ENCODE measurements at places on chromosomes 6 and 20.

DNA sequence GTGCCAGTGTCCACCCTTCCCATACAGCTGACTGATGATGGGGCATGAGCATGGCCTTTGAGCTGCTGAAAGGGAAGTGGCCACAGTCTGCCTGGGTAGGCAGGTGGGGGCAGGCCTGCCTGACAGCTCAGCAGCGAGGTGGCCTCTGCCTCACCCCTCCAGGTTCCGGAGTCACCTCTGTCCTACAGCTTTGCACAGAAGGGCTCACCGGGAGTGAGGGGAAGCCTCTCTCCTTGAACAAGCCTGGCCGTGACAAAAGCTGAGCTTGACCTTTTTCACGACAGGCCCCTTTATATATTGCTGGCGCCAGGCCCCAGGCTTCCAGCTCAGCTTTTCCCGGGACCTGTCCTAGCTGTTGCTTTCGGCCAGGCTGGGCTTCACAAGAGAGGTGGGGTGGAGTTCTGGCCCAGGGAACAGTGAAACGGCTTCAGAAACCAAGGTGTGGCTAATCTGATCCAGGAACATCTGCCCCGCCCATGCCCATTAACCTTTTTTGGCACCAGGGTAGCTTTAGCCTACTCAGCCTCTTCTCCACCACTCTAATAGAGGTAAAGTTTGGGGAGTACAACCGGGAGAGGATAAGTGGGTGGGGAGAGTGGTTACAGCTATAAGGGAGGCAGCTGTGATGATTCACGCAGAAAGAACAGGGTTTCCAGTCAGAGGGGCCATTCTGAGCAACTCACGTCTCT lies 42.9 kb downstream of the C6orf132 start:
- H3K36me3 ChIP-seq: peaks cover 12% of the 10 kb centered on the region
- H3K4me3 ChIP-seq: no peak overlapping the region
- H3K27ac ChIP-seq: peak overlapping the region; percentile 85
- peak; percentile 71 for DNase-seq
- H3K4me1 ChIP-seq: peaks cover 82% of the 10 kb centered on the region
- no peaks in the 10 kb centered on the region for H3K27me3 ChIP-seq

GRCh38 chr6:31090973-31091364 lies 21.4 kb downstream of the C6orf15 start:
- H3K4me1 ChIP-seq: no peaks in the 10 kb centered on the region
- no peaks in the 10 kb centered on the region for H3K36me3 ChIP-seq
- no peak for DNase-seq
- H3K27me3 ChIP-seq: peaks cover 3% of the 10 kb centered on the region
- no peak overlapping the region for H3K27ac ChIP-seq
- H3K4me3 ChIP-seq: no peak overlapping the region

DNA sequence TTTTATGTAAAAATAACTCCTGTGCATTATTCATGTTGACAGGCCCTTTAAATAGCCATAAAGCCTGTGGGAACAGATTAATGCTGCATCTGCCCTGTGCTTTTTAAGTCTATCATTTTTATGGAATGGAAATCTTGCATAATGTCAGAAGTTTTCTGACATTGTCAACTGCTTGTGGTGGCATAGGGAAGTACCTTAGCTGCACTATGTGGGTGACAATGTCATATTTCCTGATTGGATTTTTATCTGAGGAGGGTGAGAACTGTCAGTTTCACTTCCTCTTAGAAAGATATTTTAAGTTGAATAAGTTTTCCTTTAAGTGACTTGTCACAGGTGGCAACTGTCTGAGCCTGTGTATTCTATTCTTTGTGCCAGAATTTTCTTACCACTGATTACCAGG lies 267.9 kb downstream of the PLCB1 start:
- H3K36me3 ChIP-seq: no peaks in the 10 kb centered on the region
- H3K4me1 ChIP-seq: no peaks in the 10 kb centered on the region
- H3K4me3 ChIP-seq: no peak overlapping the region
- no peak for DNase-seq
- H3K27ac ChIP-seq: no peak overlapping the region

GRCh38 chr20:41228858-41229257 lies 88.7 kb downstream of the ZHX3 start:
- DNase-seq: no peak
- H3K27me3 ChIP-seq: no peaks in the 10 kb centered on the region
- no peaks in the 10 kb centered on the region for H3K36me3 ChIP-seq
- peaks cover 14% of the 10 kb centered on the region for H3K4me1 ChIP-seq
- H3K27ac ChIP-seq: no peak overlapping the region
- no peak overlapping the region for H3K4me3 ChIP-seq

GRCh38 chr20:58138395-58138794 lies 90.1 kb downstream of the ANKRD60 start:
- H3K4me1 ChIP-seq: peaks cover 3% of the 10 kb centered on the region
- no peak for DNase-seq
- no peaks in the 10 kb centered on the region for H3K36me3 ChIP-seq
- peaks cover 26% of the 10 kb centered on the region for H3K27me3 ChIP-seq

DNA sequence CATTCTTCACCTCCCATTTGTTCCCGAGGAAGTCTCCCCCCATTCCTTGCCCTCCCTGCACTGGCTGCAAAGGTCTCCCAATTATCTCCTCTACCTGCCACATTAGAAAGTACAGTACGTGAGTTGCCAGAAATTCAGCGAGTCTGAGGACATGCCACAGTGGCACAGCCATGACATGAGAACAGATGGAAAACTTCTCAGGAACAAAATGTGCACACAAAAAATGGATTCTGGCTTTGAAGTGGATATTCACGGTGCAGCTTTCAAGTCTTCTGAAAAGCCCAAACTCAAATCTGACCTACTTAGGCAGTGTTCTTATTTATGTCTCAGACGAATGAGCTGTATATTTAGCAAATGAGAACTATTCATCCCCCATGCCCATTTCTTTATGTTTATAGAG lies 269.1 kb upstream of the ARID1B start:
- H3K36me3 ChIP-seq: no peaks in the 10 kb centered on the region
- no peak overlapping the region for H3K27ac ChIP-seq
- H3K4me1 ChIP-seq: no peaks in the 10 kb centered on the region
- H3K27me3 ChIP-seq: peaks cover 5% of the 10 kb centered on the region
- no peak for DNase-seq
- H3K4me3 ChIP-seq: no peak overlapping the region

- no peaks in the 10 kb centered on the region for H3K27me3 ChIP-seq
- peak overlapping the region; percentile 93 for H3K4me3 ChIP-seq
- peak overlapping the region; percentile 98 for H3K27ac ChIP-seq
- peaks cover 2% of the 10 kb centered on the region for H3K36me3 ChIP-seq
- H3K4me1 ChIP-seq: peaks cover 13% of the 10 kb centered on the region
Measured at GRCh38 chr6:87697581-87698546, 4.2 kb downstream of the AKIRIN2 start.

- H3K27me3 ChIP-seq: no peaks in the 10 kb centered on the region
- DNase-seq: no peak
- H3K27ac ChIP-seq: no peak overlapping the region
Measured at GRCh38 chr6:71983131-71983530, 96.8 kb downstream of the RIMS1 start.

DNA sequence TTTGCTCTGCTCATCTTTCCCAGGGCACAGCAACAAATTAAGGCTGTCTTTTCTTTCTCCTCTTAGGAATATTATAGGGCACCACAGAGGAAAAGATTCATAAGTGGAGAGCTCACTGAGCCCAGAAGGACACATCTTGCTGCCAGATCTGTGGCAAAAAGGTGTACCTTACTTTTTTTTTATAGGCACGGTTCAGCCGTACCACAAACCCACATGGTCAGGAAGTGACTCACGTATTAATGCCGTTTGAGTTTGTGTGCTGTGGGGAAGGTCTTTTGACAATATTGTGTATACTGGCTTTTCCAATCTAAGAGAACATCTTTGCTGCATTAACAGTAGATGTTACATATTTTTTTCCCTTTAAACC lies 28.4 kb downstream of the PAQR8 start:
- H3K4me1 ChIP-seq: peaks cover 34% of the 10 kb centered on the region
- H3K27ac ChIP-seq: peak overlapping the region; percentile 84
- peak overlapping the region; percentile 1 for H3K4me3 ChIP-seq
- peaks cover 4% of the 10 kb centered on the region for H3K36me3 ChIP-seq

GRCh38 chr6:22071270-22072041 lies 225.4 kb downstream of the PRL start:
- peak overlapping the region; percentile 34 for H3K27ac ChIP-seq
- no peaks in the 10 kb centered on the region for H3K27me3 ChIP-seq
- no peak overlapping the region for H3K4me3 ChIP-seq
- H3K36me3 ChIP-seq: no peaks in the 10 kb centered on the region
- H3K4me1 ChIP-seq: no peaks in the 10 kb centered on the region

DNA sequence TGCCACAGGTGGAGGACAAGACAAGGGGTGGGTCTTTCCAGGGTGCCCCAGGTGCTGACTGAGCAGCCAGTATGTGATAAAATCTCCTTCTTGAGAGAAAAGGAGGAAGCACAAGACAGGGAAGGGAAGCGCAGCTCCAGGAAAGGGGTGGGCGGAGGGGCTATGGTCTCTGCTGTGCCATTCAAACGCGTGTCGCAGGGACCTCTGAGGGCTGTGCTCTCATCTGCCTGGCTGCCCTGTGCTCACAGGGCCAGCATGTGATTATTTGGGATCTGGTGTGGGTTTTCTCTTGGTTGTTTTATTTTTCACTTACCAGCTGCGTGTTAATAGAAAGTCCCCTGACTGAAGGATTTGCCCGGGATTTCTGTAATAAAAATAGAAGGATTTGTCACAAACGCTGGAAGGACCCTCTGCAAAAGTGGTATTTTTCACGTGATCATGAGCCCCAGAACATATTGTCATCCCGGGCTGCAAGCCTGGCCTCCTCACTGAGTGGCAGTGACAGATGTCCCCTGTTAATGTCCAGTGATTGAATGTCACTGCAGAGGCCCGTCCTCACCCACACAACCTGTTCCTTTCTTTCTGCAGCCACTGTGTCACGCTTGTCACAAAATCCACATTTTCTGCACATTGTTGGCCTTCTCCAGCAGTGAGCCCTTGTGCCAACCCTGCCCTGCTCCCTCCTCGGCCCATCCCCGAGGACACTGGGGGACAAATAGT lies 35.0 kb upstream of the VSX1 start:
- DNase-seq: no peak
- H3K27ac ChIP-seq: no peak overlapping the region
- peaks cover 8% of the 10 kb centered on the region for H3K27me3 ChIP-seq
- no peak overlapping the region for H3K4me3 ChIP-seq

- no peak overlapping the region for H3K27ac ChIP-seq
- H3K36me3 ChIP-seq: no peaks in the 10 kb centered on the region
- no peak for DNase-seq
- no peak overlapping the region for H3K4me3 ChIP-seq
Measured at GRCh38 chr6:49633541-49633940, 3.1 kb downstream of the RHAG start.

GRCh38 chr6:7107578-7108195 lies at the start of gene RREB1:
Gene RREB1, plus strand, starts transcription at chr6:7107961. Its CDS starts 73,951 bp downstream, at chr6:7181912.
- H3K27me3 ChIP-seq: no peaks in the 10 kb centered on the region
- H3K4me3 ChIP-seq: peak within 1 kb of the TSS; percentile 95
- H3K4me1 ChIP-seq: peaks cover 30% of the 10 kb centered on the region
- DNase-seq: peak; percentile 54
- H3K36me3 ChIP-seq: no peaks in the 10 kb centered on the region

DNA sequence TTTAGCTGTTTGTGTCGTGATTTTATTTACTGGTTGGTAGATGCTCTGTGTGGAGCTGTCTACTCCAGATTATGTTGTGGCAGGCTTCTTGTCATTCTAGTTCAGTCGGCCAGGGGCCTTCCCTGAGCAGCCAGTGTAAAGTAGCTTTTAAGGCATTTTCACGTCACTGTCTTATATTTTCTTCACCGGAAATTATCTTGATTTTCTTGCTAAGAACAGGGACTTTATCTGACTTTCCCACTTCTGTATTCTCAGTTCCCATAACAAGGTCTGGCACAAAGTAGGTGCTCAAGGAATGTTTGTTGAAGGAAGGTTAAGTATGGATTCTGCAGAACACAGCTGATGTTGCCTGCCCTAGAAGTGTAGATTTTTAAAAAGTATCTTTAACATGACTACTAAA lies 868 bp downstream of the LTV1 start:
- peaks cover 14% of the 10 kb centered on the region for H3K4me1 ChIP-seq
- DNase-seq: no peak
- H3K4me3 ChIP-seq: peak overlapping the region; percentile 85

DNA sequence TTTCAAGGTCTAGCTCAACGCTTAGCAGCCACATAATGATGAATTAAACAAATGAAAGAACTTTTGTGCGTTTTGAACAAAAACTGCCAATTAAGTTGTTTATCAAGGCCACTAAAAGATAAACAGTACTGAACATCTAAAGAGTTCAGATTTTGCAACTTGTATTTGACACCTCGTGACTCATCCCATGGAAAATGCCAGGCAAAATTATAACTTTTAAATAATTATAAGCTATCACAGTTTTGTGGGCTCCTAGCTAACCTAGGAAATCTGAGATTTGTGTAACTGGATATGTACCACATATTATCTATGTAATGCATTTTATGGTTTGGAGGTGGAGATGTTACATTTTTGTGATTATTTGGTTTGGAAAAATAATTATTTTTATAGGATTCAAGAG lies 9.6 kb upstream of the BAG2 start:
- no peak overlapping the region for H3K27ac ChIP-seq
- no peak overlapping the region for H3K4me3 ChIP-seq
- no peaks in the 10 kb centered on the region for H3K4me1 ChIP-seq
- peaks cover 8% of the 10 kb centered on the region for H3K36me3 ChIP-seq
- no peak for DNase-seq

GRCh38 chr6:18211338-18211737 lies 53.0 kb downstream of the DEK start:
- peaks cover 17% of the 10 kb centered on the region for H3K36me3 ChIP-seq
- no peak for DNase-seq
- no peaks in the 10 kb centered on the region for H3K27me3 ChIP-seq
- H3K4me3 ChIP-seq: no peak overlapping the region
- H3K27ac ChIP-seq: no peak overlapping the region

- H3K27me3 ChIP-seq: no peaks in the 10 kb centered on the region
- no peak overlapping the region for H3K4me3 ChIP-seq
- no peak overlapping the region for H3K27ac ChIP-seq
- DNase-seq: no peak
- H3K36me3 ChIP-seq: peaks cover 53% of the 10 kb centered on the region
Measured at GRCh38 chr20:2993250-2993649, 50.2 kb upstream of the GNRH2 start.

DNA sequence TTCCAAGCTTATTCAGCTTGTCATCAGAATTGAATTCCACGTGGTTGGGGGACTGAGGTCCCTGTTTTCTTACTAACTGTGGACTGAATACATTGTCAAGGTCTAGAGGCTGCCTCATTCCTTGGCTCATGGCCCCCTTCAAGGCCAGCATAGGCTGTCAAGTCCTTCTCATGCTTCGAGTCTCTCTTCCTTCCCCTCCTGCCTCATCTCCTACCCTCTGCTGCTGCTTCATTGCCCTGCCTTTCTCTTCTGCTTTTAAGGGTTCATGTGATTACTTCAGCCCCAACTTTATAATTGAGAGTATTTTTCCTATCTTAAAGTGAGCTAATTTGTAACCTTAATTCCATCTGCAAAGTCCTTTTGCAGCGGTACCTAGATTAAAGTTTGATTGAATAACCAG lies 27.6 kb upstream of the ZNF831 start:
- H3K4me1 ChIP-seq: no peaks in the 10 kb centered on the region
- no peaks in the 10 kb centered on the region for H3K36me3 ChIP-seq
- peaks cover 9% of the 10 kb centered on the region for H3K27me3 ChIP-seq
